ENCODE measurements at places on chromosomes 4 and X. TPM values are rescaled to one million over a fixed set of nuclear protein-coding genes. Genes with fewer than 3 reads are reported as not detected.

The CCDC120 gene
- 6.4 TPM for polyA plus RNA-seq

The HELT gene
- not detected for polyA plus RNA-seq

The TIMP1 gene
- 775 TPM for polyA plus RNA-seq

The RBMXL3 gene
- not detected for polyA plus RNA-seq

The SLC6A14 gene
- 0.13 TPM for polyA plus RNA-seq

The CFP gene
- 3.1 TPM for polyA plus RNA-seq

- DNase-seq: no peak
Measured at GRCh38 chrX:144637731-144638130, 609.6 kb upstream of the SPANXN1 start.

DNA sequence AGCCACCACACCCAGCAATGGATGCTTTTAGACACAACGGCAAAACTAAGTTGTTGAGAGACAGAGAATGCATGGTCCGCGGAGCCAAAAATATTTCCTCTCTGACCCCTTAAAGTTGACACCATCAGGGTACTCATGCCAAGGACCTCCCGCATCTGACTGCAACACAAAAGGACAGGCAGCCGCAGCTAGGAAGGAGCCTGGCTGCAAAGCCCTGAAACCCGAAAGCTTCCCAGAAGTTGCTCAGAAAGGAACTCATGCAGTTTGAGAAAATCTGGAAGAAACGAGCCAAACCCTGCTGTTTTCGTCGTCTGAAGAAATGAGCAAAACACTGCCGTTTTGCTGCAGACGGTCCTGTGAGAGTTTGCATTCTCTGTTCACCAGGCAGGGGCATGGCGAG is 16.5 kb downstream of the DHRSX start:
- no peak for DNase-seq

DNA sequence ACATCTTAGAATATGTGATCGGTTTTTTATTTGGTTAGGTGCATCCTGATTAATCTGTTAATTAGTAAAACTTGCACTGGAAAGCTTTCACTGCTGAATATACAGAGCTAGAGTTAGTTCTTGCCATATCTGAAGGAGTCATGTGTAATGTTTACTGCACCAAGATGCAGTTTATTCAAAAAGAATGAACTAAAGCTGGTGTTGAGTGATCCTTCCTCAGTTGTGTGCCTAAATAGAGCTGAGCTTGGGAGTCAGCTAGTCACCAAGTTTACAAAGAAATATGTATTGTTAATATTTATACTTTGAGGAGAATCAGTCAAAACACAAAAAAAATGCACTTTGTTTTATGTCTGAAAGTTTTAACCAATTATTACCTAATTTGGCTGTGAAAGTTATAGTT is 54.1 kb upstream of the FHDC1 start:
- DNase-seq: no peak

DNA sequence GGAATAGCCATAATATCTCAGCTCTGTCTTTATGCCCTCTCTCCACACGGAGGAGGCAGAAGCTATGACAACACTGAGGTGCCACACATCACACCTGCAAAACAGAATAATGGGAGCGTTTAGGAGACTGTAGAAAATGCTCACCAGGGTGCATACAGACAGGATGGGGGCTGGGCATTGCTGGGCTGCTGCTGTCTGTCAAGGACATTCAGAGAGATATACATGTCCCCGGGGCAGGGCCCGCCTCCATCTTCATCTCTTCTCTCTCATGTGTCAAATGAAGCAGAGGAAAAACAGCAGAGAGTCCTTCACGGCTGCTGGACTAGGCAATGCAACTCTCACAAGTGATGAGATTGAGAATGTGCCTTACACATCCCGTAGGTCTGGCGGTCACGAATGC is 65.3 kb upstream of the DHRSX start:
- DNase-seq: peak; percentile 49

- no peak for DNase-seq
Measured at GRCh38 chr4:189514209-189514608, 426.5 kb upstream of the FRG1 start.

DNA sequence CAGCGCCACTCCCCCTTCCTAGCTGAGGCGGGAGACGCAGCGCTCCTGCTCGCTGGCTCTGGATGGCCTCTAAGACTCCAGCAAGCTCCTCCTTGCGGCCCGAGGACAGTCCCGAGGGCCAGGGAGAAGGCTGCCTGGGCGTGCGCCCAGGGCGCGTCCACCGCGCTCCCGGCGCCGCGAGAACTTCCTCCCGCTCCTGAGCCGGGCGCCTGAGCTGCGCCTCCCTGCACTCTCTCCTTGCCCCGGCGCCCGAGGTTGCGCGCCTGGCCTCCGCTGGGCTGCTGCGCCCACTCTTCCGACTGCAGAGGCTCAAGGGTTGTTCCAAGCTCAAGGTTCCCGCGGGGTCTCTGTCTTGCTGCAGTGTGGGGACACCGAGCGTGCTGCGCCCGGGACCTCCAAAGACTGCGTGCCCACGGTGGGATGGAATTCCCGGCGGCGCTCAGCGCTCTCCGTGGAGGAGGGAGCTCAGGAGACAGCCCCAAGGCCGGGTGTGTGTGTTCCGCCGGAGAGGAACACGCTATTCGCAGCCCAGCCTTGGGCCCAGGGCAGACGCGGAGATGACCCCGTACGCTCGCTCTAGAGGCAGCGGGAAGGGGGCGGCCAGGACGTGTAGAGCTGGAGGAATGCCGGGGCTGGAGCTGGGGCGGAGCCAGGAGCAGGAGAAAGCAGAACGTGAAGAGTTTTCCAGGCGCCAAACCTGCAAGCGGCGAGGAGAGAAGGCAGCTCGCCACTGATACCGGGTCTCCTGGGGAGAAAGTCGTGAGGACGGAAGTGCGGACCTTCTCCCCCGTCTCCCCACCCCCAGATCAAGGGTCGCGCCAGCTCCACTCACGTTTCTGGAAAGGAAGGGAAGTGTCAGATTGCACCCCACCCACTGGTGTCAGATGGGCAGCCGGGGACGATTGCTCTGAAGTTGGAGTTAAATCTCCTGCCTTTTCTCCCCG is at the start of gene ARHGAP6:
ARHGAP6 (minus strand) TSS at position 753 of the 944 bp plus-strand sequence. CDS start 1,092 bp downstream, outside the sequence.
- peak; percentile 57 for DNase-seq

GRCh38 chr4:58679886-58680285 is 1569.7 kb upstream of the IGFBP7 start:
- DNase-seq: no peak

GRCh38 chrX:150869450-150869849 is 29.0 kb downstream of the CD99L2 start:
- no peak for DNase-seq

GRCh38 chr4:145656156-145656555 is 23.8 kb upstream of the C4orf51 start:
- no peak for DNase-seq

- DNase-seq: no peak
Measured at GRCh38 chrX:38268011-38268410, 47.3 kb upstream of the SRPX start.

DNA sequence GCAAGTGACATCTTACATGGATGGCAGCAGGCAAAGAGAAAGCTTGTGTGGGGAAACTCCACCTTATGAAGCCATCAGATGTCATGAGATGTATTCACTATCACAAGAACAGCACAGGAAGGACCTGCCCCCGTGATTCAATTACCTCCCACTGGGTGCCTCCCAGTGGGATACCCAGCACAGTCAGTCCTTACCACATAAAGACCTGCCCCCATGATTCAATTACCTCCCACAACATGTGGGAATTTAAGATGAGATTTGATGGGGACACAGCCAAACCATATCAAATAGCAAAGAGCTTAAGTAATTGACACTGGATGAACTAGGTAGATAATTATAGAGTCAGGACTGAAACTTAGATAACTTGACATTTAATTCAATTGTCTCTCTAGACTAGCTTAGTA is 85.6 kb downstream of the SLIT2 start:
- DNase-seq: no peak

GRCh38 chr4:654871-655463 is 19.1 kb downstream of the ATP5ME start:
- peak; percentile 44 for DNase-seq

GRCh38 chrX:39169976-39170375 is 368.7 kb downstream of the MID1IP1 start:
- no peak for DNase-seq

GRCh38 chr4:129668092-129668491 is 572.1 kb downstream of the C4orf33 start:
- no peak for DNase-seq

- DNase-seq: no peak
Measured at GRCh38 chrX:38117485-38117884, 103.2 kb downstream of the SRPX start.

DNA sequence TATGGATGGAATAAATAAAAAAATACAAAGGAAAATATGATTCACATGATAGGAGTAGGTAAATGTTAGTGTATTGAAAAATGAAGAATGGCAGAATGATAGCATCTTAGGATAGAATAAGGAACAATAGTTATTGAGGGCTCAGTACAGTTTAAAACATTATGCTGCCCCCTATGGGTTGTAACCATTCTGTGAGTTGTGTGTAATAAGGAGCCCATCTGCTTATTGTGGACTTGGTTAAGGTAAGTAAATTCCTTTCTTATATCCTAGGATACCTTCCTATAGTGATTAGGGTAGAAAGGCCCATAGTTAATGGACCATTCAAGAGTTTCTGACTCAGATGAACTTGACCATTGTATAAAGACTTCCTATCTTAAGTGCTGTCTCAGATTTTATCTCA is 195.8 kb downstream of the PDHA2 start:
- no peak for DNase-seq

DNA sequence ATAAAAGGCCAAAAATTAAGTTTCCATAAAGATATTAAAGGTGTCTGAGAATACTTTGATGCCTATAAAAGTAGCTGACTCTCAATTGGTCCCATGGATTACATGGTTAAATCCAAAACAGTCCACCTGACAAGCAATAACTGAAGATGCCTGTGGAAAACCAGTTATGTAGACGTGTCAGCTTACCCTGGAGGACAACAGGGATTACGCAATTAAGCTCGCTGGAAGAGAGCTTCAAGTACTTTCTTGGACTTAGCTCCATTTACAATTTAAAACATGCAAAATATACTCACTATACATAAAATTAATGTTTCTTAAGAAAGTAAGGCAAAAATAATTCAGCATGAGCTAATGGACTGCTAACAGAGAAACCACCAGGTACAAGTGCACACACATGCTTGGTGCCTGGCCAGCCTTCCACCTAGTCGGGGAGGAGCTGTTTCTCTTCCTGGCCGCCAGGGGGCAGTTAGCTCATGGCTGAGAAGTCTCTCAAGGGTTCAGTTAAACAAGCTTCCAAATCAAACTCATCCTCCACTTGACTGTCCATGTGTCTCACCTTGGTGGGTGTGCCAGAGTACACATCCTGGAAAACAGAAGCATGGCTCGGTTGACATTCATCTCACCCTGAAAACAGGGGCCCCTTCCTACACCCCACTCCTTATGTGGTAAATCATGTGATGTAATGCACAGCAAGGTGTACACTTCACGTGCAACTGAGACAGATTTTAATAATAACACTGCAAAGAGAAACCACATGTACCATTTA is 9.2 kb upstream of the FAM53A start:
- peak; percentile 77 for DNase-seq

Measured in aorta (tissue), 5 donors.